Muscle of leg (tissue), 16 donors: ENCODE measurements at places on chromosomes 1 and 21.

DNA sequence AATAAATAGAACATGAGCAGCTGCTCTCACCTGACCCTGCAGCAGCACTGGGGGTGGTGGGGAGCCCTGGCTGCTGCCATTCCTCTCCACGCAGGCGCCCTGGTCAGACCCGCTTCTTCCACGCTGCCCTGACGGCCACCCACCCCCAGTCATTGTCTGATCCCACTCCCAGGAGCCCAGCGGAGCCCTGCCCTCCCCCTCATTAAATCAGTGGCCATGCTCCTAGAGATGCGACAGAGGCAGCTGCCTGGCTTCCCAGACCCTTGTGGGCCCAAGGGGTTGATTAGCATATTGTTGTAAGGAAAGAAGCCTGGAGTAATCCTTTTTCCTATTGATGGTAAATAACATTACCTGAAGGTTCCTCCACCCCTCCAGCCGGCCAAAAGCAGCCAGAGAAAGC lies 301.5 kb downstream of the RRAGC start:
- no peak for DNase-seq

GRCh38 chr1:246104927-246105326 lies 402.2 kb downstream of the SMYD3 start:
- DNase-seq: no peak

- DNase-seq: no peak
These were observed 3.4 kb upstream of the PEX10 start for GRCh38 chr1:2415801-2416208.

DNA sequence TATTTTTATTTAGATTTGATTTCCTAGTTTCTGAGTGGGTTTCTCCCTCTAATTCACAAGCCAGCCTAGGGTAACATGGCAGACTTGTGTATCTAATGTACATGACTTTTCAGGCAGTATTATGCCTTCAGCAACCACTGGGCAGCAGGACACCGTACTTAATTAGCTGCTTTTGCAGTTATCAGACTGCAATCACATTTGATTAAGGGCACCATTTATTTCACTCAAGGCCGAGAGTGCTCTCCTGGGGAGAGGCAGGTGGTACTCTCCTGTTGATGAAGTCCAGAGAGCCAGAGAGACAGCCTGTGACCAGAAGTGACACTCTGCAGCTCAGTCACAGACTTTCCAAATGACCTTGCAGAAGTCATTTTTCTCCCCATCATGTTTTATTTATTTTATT lies 18.7 kb downstream of the CYYR1 start:
- DNase-seq: no peak

DNA sequence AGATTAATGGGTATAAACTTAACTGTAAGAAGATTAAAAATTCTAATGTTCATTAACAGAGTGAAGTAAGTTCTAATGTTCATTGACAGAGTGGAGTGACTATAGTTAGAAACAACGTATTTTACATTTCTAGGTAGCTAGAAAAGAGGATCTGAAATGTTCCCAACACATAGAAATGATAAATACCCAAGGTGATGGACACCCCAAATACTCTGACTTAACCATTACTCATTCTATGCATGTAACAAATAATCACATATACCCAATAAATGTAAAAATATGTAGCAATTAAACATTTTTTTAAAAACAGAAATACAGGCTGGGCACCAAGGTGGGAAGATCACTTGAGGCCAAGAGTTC lies 62.1 kb downstream of the ABL2 start:
- DNase-seq: no peak

DNA sequence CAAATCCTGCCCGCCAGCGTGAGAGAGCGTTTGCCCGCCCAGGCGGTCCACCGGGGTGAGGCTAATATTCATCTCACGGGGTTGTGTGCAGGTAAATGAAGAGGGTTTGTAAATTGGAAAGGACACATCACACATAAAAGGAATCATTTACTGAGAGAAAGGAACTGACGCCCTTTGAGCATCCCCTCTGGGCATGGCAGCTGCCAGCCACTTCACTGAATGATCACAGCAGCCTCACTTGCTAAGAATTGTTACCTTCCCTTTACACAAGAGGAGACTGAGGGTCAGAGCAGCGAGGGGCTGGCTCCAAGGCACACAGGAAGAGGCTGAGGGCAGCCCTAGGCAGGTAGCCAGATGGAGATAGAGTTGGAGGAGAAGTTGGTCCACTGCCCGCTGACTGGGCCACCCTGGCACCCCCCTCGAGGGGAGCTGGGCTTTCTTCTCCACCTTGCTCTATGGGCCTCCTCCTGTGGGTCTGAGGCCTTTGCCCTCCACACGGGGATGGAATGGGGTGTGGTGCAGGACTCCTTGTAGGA lies 96.0 kb downstream of the FOXD2 start:
- DNase-seq: peak; percentile 20

GRCh38 chr1:94017155-94017829 lies 103.7 kb downstream of the ABCA4 start:
- DNase-seq: no peak

DNA sequence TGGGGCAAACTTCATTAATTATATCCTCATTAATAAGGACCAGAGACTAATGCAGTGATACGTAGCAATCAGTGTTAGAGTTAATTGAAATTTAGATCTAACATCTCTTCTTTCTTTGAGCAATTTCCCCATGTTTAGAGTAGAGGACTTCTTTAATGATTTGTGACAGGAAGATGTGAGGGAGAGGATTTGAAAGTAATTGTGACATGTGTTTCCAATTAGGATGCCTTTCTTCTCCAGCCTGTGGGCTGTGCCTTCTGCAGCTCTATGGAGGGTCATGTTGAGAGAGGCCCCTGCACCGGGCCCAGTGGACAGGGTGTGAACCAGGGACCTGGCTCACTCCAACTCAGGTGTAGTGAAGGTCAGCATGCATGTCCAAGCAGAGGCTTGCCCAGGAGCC lies 103.0 kb downstream of the GREM2 start:
- DNase-seq: no peak

DNA sequence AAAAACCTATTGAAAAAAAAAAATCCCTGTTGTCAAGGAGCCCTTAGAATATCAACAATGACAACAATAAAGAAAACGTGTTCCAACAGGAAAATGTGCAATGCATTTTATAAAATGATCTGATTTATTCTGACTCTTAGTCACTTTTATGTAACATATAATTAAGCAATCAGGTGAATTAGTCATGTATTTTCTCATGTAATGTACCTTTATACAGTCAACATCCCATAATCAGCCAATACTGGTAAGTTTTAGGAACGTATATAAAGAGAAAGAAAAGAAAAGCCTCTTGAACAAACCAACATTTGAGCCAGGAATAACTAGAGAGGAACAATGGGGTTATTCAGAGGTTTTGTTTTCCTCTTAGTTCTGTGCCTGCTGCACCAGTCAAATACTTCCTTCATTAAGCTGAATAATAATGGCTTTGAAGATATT lies at the start of gene CLCA4:
Gene CLCA4, plus strand, starts transcription at position 292 of the 435 bp plus-strand sequence. Its CDS starts 42 bp downstream, at position 334.
- no peak for DNase-seq

DNA sequence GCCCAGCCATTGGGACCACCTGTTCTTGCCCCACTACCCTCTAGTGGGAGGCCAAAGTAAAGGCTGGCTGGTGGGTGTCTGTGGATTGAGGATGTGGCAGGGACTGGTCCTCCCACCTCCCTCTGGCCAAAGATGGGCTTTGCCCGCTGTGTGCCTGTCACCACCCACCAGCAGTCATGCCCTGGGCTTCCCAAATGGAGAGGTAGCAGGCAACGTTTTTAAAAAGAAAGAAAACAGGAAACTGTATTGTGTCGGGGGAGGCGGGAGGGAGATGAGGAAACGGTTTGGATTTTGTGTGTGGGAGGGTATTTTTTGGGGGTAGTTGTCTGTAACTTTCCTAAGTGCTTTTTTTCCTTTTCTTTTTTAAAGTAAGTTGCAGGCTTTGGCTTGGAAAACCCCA lies 30.1 kb downstream of the SZRD1 start:
- no peak for DNase-seq

DNA sequence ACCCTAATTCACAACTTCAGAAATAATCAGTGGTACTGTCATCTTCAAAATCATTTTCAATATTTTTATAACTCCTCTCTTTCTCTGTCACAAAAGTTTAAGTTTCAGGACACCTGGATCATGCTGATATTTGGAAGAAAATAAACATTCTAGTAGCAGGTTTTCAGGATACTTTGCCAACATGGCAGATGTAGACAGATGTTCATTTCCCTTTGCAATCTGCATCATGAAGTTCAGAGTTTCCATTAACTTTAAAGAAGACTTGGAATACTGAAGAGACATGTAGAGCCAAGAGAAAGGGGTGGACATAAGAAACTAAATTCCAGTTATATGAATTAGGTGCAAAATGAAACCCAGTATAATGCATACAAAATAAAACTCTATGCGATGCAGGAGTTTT lies 218.1 kb downstream of the USH2A start:
- peak; percentile 84 for DNase-seq

DNA sequence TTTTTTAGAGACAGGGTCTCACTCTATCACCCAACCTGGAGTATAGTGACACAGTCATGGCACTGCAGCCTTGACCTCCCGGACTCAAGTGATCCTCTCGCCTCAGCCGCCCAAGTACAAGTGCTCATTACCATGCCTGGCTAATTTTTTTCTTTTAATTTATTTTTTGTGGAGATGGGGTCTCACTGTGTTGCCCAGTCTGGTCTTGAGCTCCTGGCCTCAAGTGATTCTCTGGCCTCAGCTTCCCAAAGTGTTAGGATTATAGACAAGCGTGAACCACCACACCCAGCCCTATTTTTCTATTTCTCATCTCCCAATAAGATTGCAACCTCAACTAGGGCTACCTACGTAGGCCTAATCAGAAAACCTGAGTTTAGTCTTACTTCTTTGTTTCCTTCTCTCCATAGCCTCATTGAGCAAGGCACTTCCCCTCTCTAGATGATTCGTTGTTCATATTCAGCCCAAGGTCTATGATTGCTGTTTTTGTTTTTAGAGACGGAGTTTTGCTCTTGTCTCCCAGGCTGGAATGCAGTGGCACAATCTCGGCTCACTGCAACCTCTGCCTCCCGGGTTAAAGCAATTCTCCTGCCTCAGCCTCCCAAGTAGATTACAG lies 1.1 kb upstream of the KPNA6 start:
- DNase-seq: no peak

GRCh38 chr1:2170211-2170610 lies 24.4 kb downstream of the FAAP20 start:
- DNase-seq: no peak
